Hematopoietic multipotent progenitor cell treated with erythropoietin and hydrocortisone succinate and interleukin-3 and kit ligand, for 8 days (in vitro differentiated cells): ENCODE measurements at places on chromosomes 2 and 18.

DNA sequence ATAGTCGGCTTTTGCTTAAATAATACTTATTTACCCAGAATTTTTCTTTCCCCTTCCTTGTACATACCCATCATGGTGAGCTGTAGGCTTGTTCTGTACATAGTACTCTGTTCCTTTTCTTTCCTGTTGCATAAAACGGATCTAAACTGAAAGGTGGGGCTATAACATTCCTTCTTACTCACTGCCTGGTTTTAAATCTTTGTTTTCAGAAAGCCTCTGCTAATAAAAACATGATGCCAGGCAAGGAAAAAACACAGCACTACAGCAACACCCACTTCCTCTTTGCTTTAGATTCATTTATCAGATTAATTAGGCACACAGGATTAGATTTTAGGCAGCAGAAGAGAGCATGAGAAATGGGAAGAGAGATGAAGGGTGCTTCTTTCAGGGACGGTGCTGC is 19.6 kb upstream of the STON1 start:
- no peak for DNase-seq

DNA sequence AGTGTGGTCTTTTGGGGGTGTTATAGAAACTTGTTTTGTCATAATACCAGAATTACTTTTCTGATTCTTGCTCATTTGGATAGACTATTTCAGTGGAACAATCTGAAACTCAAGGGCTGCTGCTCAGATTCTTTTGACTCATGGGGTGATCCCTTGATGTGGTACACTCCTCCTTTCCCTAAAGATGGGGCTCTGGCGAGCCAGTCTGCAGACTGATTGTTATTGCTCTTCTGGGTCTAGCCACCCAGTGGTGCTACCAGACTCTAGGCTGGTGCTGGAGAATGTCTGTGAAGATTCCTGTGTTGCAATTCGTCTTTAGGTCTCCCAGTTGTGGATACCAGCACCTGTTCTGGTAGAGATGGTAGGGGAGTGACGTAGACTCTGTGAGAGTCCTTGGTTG is 4.2 kb upstream of the MARS2 start:
- DNase-seq = no peak

- no peak for DNase-seq
Measured at GRCh38 chr2:216445501-216445900, 33.2 kb downstream of the SMARCAL1 start.

- DNase-seq = no peak
Measured at GRCh38 chr2:187912950-187913349, 358.7 kb upstream of the TFPI start.

DNA sequence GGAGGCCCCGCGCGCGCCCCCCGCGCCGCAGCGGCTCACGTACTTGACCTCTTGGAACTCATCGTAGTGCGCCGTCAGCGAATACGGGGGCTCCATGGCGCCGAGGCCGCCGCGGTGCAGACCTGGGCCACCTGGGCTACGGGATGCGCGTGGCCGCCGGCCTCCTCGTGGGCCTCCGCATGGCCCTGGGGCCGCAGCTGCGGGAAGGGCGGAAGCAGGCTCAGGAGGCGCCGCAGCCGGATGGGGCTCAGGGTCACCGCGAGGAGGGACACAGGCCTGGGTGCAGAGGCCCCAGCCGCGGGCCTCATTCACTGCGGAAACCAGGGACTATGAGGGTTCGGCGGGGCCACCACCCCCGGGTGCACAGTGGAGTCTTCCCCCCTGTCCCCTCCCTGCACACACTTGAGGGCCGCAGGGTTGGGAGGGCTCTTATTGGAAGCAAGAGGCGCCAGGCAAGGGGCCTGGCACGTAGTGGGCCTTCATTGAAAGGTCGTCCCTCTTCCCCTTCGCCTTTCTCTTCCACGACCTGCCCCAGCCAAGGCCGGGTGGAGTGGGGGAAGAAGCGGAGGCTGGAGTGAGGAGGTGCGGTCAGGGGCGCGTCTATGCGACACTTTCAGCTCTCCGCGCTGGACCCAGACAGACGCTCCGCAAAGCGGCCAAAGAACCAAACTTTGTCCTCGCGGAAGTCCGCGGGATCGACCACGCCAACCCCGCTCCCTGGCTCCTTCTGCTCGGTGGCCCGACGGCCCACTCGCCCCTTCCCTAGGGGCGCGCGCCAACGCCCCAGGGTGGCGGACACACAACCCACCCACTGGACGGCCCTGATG is 863 bp downstream of the ECEL1 start:
- DNase-seq = no peak
